ENCODE measurements at places on chromosomes 4 and X. TPM values are rescaled to one million over a fixed set of nuclear protein-coding genes. Genes with fewer than 3 reads are reported as not detected.

DNA sequence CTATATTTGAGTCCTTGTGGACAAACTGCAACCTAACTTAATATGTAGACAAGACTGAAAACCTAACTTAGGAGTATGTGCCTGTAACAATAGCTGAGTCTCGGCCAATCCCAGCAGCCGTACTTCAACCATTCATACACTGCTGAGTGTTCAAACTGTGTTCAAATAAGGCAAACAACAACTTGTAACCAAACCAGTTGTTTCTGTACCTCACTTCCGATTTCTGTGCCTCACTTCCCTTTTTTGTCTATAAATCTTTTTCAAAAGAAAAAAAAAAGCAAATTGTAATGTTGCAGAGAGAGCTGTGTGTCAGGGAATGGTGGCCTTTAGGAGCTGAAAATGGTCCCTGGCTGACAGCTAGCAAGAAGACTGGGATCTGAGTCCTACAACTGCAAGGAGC is 46.0 kb downstream of the GEMIN8 start:
- no peak for DNase-seq

GRCh38 chr4:3819210-3819919 is 53.2 kb downstream of the ADRA2C start:
- no peak for DNase-seq

GRCh38 chr4:153787575-153787974 is 1.3 kb downstream of the SFRP2 start:
- DNase-seq, result no peak

DNA sequence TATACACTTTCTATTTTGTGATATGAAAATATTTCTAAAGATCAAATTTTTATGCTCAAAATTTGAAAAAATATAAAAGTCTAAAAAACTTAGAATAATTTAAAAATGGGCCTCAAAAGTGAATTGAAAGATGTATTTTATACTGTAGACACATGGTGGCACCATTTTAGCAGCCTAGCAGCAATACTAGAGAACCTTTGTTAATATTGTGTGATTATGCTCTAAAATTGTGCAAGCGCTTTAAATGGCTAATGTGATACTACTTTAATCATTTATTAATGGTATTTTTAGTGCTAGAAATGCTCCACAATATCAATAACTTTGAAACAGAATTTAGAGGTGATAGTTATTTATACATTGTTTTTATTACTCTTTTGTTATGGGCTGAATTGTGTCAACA is 3.7 kb upstream of the GUF1 start:
- no peak for DNase-seq

MTNR1A gene
- total RNA-seq, result 0.84 TPM
